ENCODE measurements at places on chromosomes 3 and 15.

- no peak for DNase-seq
Observed at GRCh38 chr3:129558772-129559564, 16.0 kb downstream of the H1-8 start.

DNA sequence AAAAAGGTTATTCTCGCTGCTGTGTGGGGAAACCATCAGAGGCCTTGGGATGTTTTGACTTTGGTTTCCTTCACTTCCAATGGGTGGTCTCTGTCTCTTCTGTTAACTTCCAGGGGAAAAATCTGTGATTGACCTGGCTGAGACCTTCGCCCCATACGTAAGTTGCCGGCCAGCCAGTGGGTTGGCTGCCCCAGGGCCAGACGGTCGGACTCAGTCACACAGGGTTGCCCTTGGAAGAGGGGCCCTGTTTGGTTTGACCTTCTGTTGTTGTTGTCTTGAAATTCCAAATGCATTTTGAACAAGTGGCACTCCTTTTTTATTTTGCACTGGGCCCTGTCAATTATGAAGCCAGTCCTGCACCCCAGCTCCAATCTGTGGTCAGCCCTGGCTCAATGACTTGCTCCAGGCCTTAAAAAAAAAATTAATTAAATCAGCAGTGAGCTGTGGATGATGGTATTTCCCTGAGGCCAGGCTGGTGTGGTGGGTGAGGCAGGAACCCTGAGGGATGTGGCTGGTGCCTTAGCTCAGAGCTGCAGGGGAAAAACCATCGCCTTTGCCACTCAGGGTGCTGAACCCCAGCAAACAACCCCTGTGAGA, 4.5 kb downstream of the FAM107A start:
- DNase-seq: no peak

DNA sequence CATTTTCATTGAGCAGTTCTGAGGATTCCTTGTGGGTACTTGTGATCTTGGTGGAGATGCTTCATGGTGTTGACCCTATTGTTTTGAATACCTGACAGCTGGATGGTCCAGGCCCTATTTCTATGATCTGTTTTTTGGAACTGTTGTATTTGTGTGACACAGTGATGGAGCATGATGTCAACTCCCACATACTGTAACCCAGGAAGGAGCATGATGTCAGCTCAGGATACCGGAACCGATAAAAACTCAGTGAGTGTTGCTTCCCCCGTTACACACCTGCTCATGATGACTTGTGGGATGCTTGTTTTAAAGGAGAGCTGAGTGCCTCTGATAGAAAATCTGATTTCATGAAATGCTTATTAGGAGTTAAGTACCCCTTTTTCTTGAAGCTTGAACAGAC, 45.1 kb downstream of the ZBTB38 start:
- DNase-seq: no peak

DNA sequence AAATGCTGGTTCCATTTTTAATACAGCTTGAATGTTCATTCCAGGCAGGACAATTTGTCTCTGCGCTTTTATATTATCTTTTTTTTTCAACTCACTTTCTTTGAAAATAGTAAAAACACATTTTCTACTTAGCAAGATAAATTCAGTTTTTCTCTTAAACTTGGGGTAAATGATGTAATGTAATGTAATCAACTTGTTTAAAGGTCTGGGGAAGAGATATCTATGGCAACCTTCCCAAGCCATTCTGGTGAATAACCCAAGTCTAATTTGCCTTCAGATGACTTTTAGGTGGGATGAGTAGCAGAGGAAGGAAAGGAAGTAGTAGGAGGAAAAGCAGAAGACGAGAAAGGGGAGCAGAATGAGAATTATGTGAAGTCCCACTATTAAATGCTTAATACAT, 335.1 kb downstream of the SV2B start:
- no peak for DNase-seq

DNA sequence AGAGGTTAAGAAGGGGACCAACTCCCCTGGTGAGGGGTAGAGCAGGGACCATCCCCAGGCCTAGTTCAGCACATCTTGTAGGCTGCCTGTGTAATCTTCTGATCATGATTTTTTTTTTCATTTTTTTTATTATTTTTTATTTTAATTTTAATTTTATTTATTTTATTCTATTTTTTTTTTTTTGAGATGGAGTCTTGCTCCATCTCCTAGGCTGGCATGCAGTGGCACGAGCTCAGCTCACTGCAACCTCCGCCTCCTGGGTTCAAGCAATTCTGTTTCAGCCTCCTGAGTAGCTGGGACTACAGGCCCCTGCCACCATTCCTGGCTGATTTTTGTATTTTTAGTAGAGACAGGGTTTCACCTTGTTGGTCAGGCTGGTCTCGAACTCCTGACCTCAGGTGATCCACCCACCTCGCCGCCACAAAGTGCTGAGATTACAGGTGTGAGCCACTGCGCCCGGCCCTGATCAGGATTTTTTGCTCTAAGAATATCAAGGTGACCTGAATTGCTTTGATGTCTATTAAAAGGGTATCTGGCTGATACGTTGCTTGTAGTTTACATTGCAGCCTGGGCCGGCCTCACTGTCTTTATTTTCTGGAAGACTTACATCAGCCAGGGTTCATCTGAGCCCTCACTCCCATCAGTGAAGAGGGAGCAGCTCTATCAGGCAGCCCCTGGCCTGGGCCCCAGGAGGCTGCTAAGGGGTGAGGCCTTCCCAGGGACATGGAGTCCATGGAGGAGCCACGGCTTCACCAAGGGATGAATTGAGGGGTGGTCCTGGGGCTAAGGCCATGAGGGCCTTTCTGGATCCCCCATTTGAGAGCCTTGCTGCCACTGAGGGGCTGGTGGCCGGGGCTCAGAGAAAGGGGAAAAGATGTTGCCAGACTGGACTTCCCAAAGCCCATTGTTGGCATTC, 10.7 kb downstream of the SYNM start:
- DNase-seq: no peak

GRCh38 chr3:13954741-13955483, 75.0 kb upstream of the WNT7A start:
- no peak for DNase-seq

All from activated CD8-positive, alpha-beta memory T cell treated with anti-CD3 and anti-CD28 coated beads, Interleukin-2, amount 50 U/mL, for 4 hours (primary cell).